ENCODE measurements at places on chromosomes 5 and 9. TPM values are rescaled to one million over a fixed set of nuclear protein-coding genes. Genes with fewer than 3 reads are reported as not detected.

The AK8 gene
- not detected for total RNA-seq

The PTPRD gene
- total RNA-seq = not detected

DNA sequence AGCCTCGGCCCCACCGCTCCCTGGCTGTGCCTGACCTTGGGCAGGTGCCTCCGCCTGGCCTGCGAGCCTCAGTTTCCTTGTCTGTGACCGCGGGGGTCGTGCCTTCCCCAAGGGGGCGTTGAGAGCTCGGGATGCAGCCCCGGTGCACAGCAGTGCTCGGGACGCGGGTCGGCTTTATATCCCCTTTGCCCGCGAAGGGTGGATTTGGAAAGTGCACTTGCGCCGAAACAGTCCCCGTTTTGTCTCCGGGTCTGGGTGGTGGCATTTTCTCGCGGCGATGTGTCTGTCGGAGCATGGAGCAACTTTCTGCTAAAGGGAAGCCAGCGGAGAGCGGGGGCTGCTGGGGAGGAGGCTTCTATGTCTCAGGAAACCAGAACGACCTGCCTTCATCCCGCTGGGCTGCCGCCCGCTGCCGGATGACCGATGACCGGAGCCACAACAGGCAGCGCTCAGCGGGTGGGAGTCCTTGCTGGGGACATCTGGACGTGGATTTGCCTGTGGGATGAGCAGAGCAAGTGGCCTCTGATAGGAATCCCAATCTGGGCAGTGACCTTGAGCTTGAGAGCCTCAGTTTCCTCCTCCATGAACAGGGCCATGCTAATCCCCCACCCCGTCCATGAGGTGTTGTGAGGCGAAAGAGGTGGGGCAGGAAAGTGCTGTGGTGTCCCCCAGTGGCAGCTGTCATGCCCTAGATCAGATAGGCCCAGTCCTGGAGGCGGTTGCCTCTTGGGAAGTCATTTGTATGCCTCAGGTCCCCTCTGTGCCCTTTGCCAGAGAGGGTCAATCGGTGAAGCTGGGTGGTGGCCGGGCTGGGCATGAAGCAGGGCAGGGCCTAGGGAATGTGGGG lies 651 bp downstream of the HRH2 start:
- peak; percentile 63 for DNase-seq

The RAD50 gene
- total RNA-seq = 46.4 TPM

DNA sequence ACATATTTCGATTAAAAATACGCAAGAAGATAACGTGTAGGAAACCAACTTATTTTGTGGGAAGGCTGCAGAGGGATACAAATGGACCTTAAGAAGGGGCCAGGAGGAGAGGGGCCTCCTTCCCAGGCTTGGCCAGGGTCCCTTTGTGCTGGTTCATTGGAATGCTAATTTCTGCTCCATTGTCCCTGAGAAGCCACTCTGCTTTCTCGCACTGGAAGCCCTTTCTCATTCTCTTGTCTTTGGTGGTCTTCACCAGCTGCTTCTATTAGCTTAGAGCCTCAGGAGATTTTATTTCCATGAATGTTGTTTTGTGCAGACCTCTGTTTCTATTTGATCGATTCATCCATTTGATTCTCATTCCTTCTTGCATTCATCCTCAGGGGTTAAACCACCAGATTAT lies 325.4 kb downstream of the TMEM38B start:
- no peak for DNase-seq

The PHF24 gene
- total RNA-seq = 0.11 TPM

DNA sequence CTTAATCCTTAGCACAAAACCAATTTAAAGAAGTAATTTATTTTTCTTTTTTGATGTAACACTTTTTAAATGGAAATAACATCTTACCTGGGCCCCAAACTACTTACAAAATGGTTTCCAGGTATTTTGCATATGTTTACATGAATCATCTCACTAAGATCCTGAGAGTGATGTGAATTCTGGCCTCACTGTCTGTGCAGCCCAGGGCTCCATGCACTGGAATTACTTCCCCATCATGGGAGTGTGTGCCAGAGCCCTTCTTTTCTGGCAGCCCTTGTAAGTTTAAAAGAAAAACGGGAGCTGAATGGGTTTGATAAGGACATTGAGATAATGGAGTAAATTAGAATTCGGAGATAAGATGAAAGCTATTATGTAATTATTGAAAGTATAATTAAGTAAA lies 12.2 kb upstream of the F2R start:
- DNase-seq = no peak

GRCh38 chr5:79787448-79787847 lies 97.8 kb downstream of the CMYA5 start:
- no peak for DNase-seq

The AGXT2 gene
- not detected for total RNA-seq

DNA sequence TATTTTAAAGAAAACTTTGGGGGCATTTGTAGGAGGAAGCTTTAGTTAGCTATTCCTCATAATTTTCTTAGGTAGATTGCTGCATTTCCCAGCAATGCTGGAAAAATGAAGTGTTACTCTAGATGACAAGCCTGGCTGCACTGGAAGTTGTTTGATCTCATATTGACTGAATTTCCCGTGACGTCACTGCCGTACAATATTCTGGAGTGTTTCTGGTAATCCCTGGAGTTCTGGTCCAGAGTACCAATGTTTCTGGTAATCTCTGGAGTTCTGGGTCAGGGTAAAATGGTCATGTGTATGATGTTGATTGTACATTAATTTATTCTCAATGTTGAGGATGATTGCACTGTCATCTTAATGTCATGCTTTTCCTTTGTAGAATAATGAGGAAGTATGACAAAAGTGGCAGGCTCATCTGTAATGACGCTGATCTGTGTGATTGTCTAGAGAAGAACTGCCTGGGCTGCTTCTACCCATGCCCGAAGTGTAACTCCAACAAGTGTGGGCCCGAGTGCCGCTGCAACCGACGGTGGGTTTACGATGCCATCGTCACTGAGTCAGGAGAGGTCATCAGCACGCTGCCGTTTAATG lies 26.2 kb downstream of the ARL14EPL start:
- DNase-seq = no peak

DNA sequence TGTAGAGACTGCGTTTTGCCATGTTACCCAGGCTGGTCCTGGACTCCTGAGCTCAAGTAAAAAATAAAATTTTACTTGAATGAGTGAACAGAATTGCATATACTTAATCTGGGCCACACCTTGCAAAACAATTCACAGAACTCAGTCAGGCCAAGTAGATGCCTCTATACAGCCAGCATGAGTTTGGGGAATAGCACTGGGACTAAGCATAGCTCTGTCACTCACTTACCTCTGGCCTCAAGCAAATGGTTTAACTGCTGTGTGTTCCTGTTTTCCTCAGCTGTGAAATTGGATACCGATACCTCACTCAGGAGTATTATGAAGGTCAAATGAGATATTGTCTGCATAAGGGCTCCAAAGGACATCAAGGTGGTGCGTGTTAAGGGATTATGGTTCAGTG lies 10.9 kb upstream of the FRMPD1 start:
- DNase-seq = no peak

The NR2F1-AS1 gene
- total RNA-seq = not detected

DNA sequence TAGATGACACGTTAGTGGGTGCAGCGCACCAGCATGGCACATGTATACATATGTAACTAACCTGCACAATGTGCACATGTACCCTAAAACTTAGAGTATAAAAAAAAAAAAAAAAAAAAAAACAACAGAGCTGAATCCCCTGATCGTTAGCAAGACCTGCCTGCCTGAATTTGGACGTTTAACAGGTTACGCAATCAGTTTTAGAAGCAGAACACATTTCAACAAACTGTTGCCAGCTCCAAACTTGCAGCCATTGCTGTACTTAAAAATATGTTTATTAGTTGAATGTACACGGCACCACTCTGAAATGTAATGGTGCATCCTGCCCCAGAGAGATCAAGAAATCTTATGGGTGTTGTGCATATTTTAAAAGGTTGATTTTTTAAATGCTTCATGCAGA lies 680.0 kb downstream of the TLE4 start:
- no peak for DNase-seq

DNA sequence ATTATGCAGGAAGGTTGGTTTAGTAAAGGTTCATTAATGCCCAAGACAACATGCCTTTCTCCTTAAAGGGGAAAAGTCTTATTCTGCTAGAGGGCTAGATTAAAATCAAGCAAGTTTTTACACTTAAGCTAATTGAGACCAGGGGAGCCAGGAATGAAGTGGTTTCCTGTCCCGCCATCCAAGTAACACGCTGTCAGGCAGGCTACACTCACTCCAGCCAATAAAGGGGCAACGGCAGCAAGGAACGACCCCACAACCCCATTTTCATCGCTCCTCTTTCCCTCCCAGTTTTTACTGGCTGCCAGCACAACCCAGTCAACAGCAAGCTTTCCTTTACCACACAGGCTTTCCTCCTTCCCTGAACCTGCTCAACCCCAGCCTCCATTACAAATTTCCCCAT lies 225.1 kb downstream of the DCP2 start:
- DNase-seq = no peak

- DNase-seq = no peak
Measured at GRCh38 chr5:133471699-133472098, 140.6 kb downstream of the FSTL4 start.

DNA sequence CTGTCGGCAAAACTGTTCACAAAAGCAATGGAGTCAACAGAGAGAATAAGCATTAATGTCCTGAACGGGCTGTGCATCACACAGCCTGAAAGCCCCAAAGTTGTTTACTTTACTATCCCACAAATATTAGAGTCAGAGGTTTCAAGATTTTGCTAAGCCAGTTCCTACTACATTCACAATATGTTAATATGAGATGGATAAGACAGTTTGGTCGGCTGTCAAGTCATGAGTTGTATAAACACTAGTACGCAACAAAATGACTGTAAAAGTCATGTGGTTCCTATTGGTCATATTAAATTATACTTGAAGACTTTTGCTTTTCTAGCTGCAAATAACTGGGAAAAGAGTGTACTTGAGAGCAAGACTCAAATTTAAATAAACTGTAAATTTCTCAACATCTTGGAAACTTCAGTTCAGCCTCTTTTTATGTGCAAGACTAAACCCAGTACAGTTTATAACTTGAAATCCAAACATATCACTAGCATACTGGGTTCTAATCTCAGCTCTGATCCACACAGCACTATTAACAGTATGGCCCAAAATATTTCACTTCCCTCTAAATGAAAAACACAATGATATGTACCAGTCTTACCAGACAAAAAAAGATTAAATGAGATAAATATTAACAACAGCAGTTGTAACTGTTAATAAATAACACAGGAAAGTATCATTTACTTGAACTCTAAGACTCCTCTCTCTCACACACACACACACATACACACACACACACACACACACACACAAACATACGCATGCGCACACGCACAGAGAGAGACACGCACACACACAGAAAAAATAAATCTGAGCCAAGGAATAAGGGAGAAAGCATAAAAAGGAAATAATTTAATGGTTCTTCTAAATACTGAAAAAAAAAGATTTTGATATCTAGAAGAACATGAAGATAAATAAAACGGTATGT lies 33.1 kb downstream of the FANCC start:
- DNase-seq = no peak

- no peak for DNase-seq
Measured at GRCh38 chr5:162497455-162497854, 429.9 kb downstream of the GABRG2 start.

The DMRTA1 gene
- not detected for total RNA-seq

GRCh38 chr5:59798862-59799667 lies 94.5 kb downstream of the PDE4D start:
- DNase-seq = peak; percentile 32

GRCh38 chr5:144083185-144083584 lies 87.3 kb downstream of the YIPF5 start:
- DNase-seq = no peak

DNA sequence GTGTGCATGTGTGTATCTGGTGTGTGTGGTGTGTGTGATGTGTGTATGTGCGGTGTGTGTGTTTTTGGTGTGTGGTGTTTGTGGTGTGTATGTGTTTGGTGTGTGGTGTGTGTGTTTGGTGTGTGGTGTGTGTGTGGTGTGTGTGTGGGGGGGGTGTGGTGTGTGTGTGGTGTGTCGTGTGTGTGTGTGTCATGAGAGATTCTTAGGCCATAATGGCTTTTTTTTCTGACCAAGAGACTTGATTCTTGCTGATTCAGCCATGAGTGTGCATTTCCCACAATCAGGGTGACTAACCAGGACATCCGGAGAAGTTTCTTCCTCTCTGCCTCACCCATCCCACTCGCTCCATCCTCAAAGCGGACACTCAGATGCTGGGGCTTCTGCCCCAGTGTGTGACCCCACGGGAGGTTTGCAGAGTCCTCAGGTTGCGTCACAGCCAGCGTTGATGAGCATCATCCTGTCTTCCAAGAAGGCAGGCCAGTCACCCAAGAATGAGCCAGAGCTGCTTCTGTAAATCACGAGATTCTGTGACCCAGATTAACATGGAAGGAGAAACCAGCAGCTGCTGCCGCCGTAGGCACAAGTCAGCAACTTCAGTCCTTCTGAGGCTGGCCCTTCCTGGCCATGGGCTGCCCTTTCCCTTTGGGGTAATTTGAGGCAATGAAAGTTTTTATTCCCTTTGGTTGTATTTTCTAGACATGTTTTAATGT lies 12.5 kb upstream of the CTSL start:
- peak; percentile 24 for DNase-seq

- no peak for DNase-seq
Measured at GRCh38 chr5:99449786-99450185, 521.0 kb upstream of the CHD1 start.

- no peak for DNase-seq
Measured at GRCh38 chr5:157479612-157480510, 19.8 kb downstream of the NIPAL4 start.

DNA sequence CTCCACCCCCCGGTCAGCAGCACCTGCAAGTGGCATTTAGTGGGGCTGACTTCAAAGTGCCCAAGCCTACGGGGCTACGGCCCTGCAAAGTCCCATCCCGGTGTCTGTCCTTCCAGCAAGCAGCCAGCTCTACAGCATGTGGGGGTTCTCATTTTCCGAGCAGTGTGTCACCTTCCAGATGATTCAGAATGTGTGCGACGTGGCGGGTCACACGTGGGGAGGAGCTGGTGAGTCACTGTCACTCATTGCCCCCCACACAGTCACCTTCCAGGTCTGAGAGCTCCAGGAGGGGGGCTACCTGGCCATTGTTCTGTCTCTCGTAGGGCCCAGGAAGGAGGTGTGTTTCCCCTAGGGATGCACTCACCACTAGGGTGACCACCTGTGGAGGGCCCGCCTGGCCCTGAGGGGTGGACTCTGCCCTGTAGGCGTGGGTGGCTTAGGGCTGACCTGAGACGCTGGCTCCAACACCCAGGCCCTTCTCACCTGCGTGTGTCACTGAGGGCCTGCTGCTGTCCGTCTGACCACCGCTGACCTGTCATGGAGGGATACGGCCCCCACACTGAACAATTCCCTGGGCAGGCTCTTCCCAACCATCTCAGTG lies 70.2 kb downstream of the SEMA4D start:
- peak; percentile 95 for DNase-seq
